CD4-positive, alpha-beta T cell treated with Interleukin-15 for 4 hours (primary cell): ENCODE measurements at places on chromosomes 7 and 10.

GRCh38 chr10:1230138-1230537 lies 174.0 kb downstream of the WDR37 start:
- no peak for DNase-seq

GRCh38 chr7:3277604-3278572 lies 23.2 kb upstream of the SDK1 start:
- no peak for DNase-seq

DNA sequence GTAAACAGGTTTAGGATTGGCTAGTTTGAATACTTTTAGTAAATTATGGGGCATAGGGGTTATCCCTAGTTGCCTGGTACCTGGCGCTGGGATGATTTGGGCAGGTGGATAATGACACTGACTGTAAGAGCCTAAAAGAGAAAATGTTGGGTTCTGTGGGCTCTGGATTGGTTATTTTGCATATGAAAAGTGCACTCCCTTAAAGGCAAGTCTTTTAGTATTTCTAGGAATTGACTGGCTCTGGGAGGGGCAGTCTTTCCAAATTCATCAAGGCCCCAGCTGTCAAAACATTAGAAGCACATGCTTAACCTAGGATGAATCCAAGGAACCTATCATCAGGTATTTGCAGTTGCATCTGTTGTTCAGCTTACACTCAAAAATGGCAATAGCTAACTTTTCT lies 454.6 kb upstream of the SORCS1 start:
- DNase-seq = no peak

- no peak for DNase-seq
Observed at GRCh38 chr7:111677848-111678247, 115.6 kb upstream of the IMMP2L start.

GRCh38 chr10:48604991-48605508 lies at the start of gene ARHGAP22:
Gene ARHGAP22 (minus strand): TSS chr10:48605073. CDS start chr10:48604796, 277 bp downstream.
- no peak for DNase-seq

DNA sequence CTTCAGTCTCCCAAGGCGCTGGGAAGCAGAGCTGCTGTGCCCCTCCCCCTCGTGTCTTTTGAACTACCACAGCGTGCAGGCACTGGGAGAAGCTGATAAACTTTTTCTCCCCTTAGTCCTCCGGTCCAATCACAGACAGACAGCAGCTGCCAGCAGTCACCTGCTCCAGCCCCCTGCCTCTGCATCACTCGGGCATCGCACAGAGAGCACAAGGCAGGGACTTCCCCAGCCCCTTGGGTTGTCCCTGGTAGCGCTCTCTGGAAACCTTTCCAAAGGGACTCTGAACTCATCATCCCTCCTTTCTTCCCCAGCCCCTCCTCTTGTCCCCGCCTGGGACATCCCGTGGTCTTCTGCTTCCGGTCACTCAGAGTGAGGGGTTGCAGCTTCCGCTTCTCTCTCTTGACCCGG lies 1.4 kb upstream of the NEUROG3 start:
- no peak for DNase-seq

GRCh38 chr10:47233631-47234030 lies 66.4 kb upstream of the GDF10 start:
- DNase-seq = no peak

DNA sequence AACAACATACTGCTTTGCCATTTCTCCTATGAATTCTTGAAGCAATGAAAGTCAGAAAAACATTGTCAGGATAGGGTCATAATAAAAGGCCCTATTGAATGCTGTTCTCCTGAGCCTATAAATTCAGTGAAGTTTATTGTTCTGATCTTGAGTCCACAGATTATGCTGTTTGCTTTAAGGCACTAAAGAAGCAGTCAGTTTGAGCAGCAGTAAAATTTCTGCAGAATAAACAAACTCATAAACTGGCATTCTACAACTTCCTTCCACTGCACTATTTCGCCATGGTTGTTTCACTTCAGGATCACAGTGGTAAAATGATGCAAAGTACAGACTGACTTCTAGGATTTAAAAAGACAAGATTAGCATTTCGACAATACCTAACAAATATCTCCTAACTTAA lies 503.2 kb downstream of the SH2D4B start:
- no peak for DNase-seq

GRCh38 chr7:122248472-122248871 lies 56.1 kb downstream of the FEZF1 start:
- DNase-seq = no peak

GRCh38 chr7:83441-83840 lies 108.9 kb upstream of the FAM20C start:
- no peak for DNase-seq

DNA sequence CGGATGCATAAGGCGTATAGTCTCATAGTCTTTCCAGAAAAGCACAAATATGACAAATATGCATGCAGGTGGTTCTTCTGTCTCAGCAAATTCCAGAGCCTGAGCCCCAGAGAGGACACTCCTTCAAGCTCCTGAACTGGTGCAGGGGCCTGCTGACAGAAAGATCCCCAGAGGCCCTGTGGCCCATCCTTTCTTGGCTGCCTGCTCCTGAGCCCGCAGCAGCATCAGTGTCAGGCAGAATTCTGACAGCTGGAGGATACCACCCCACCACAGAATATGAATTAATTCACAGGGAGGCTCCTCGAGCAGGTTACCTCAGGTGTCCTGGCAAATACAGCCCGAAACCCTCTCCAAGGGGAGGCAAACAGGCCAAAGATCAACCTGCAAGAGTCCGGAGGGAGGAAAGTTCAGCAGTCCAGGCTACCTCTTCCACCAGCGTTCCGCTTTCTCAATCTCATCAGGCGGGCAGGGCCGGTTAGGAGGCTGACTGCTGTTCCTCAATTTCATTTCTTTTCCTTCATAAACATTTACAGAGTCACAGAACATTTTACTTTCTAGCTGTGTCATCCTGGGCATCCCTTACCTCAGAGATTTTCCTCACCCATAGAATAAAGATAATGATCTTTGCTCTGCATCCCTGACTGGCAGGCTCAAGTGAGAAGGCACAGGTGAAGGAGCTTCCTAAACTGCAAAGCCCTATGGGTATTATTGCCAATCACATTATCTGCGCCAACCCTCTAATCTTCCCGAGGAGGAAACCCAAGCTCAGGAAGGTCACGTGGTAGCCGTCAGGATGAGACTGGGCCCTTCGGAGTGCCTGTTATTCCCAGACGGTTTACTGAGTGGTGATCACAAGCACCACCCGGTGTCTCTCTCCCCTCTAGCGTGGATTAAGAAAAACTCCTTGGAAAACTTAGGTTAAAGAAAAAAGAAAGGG lies 1.4 kb downstream of the DNAJB12 start:
- DNase-seq = no peak

GRCh38 chr10:83990126-83990525 lies 149.2 kb upstream of the GHITM start:
- DNase-seq = no peak

- DNase-seq = no peak
Observed at GRCh38 chr10:15351099-15351820, 19.8 kb downstream of the FAM171A1 start.

GRCh38 chr7:7832518-7832917 lies 114.1 kb upstream of the RPA3 start:
- no peak for DNase-seq

GRCh38 chr7:14170872-14171271 lies 181.4 kb upstream of the ETV1 start:
- no peak for DNase-seq

DNA sequence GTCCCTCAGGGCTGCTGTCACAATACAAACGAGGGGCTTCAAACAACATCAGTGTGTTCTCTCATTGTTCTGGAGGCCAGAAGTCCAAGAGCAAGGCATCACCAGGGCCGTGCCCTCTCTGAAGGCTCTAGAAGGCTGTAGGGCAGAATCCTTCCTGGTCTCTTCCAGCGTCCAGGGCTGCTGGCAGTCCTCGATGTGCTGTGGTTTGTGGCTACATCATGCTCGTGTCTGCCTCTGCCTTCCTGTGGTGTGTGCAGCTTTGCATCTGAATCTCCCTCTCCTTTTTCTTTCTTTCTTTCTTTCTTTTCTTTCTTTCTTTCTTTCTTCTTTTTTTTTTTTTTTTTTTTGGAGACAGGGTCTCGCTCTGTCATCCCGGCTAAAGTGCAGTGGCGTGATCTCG lies 103.5 kb downstream of the INSYN2A start:
- DNase-seq = no peak

GRCh38 chr7:76506081-76506440 lies 4.3 kb upstream of the UPK3B start:
- DNase-seq = no peak

- no peak for DNase-seq
Observed at GRCh38 chr7:55140221-55140940, 121.6 kb downstream of the EGFR start.

- DNase-seq = no peak
Observed at GRCh38 chr10:119801176-119801575, 71.5 kb downstream of the MCMBP start.

DNA sequence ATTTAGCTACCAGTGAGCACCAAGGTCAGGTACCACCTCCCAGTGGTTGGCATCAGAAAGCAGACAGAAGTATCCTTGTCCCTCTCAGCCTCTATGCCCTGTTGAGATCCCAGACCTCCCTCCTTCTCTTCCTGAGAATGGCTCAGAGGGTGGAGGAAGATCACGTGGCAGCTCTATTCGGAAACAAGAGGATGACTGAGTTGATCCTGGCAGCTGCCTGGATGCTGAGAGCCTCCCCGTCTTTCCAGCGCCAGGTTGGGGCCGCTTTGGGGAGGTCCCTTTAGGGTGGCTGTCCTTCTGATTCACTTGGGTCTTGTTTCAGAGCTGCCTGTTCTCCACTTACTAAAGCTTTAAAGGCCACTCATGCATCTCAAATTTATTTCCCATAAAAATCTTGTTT lies 36.9 kb upstream of the NPFFR1 start:
- no peak for DNase-seq

DNA sequence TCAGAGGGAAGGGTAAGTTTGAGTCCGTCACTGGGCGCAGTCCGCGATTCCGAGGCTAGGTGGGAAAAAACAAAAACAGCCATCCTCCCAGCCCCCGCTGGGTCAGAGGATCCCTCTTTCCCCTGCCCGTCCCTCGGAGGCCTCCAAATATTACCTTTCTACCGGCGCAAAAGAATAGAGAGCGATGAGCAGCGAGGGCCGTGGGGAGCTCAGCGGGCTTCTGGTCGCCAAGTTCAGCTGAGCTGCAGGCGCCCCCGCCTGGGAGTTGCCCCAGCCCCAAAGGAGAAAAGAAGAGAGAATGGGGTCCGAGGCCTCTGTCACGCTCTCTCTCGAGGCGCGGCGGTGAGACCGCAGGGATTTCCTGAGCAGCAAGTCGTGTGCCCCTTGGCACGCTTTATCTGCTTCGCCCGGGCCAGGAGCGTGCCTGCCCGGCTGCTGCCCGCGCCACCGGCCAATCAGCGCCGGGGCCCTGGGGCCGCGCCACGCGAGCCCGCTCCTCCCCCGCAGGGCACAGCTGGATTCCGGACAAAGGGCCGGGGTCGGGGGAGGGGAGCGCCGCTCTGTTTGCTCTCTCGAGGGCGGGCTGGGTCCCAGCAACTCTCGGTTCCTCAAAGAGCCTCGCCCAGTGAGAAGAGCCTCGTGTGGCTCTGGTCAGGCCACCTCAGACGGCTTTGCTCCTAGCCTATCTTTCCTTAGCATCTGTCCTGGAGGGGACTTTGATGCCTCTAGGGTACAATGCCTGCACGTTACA lies at the start of gene NEUROG3:
NEUROG3 (minus strand) TSS at position 367 of the 751 bp plus-strand sequence. CDS start 379 bp downstream, outside the sequence.
- DNase-seq = no peak

GRCh38 chr7:155341463-155341983 lies 43.8 kb downstream of the INSIG1 start:
- DNase-seq = no peak

- DNase-seq = no peak
Observed at GRCh38 chr7:143303733-143304132, 12.2 kb upstream of the CLCN1 start.

- no peak for DNase-seq
Observed at GRCh38 chr10:84607044-84607443, 278.7 kb downstream of the CCSER2 start.

DNA sequence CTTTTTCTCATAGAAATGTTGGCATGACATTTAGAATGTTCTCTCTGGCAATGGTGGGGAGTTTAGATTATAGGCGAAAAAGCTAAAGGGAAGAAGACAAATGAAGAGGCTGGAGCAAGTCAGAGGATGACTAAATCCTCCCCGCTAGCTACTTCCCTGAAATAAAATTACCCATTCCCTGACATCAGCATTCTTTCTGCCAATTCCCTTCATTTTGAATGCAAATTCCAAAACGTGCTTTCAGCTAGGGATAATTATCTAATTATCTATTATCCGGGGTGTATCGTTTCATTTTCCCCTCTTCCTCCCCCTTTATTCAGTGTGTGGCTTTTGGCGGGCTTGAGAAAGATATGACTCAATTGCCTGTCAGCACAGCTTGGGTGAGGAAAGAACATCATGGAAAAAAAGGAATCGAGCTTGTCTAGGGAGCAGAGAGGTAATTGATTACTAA lies 672.3 kb downstream of the TNS3 start:
- no peak for DNase-seq

DNA sequence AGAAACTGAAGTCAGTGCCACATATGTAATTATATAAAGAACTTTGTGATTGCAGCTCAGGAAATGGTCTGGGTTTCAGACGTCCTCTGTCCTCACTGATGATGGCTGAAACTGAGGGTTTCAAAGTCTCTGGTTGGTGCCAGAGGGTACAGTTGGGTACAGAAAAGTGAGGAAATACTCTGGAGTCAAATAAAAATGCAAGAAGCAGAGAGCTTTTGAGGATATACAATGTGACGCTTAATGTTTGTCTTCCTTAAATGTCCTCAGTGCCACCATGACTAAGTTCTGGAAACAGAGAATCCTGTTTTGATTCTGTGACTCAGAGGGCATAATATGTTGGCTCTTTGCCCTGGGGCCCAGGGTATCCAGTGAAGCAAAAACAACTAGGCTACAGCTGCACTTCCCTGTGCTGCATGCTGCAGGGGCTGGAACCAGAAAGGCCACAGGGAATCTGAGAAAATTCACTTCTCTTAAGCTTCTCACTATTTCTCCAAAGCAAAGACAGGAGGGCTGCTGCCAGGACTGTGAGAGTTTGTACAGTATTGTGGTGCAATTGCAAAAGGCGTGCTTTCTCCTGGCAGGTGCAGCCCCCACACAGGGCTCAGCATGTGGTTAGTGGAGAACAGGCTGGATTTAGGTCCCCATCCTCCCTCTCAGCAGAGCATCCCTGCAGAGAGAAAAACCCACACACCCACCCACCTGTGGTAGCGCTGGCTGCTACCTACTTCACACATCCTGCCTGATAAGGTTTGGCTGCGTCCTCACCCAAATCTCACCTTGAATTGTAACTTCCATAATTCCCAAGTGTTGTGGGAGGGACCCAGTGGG lies 169.5 kb upstream of the SVIL start:
- DNase-seq = no peak
